ENCODE measurements at places on chromosomes 2 and 18.
A peak's percentile ranks its signal among the peaks of the same experiment; 100 is the strongest.

DNA sequence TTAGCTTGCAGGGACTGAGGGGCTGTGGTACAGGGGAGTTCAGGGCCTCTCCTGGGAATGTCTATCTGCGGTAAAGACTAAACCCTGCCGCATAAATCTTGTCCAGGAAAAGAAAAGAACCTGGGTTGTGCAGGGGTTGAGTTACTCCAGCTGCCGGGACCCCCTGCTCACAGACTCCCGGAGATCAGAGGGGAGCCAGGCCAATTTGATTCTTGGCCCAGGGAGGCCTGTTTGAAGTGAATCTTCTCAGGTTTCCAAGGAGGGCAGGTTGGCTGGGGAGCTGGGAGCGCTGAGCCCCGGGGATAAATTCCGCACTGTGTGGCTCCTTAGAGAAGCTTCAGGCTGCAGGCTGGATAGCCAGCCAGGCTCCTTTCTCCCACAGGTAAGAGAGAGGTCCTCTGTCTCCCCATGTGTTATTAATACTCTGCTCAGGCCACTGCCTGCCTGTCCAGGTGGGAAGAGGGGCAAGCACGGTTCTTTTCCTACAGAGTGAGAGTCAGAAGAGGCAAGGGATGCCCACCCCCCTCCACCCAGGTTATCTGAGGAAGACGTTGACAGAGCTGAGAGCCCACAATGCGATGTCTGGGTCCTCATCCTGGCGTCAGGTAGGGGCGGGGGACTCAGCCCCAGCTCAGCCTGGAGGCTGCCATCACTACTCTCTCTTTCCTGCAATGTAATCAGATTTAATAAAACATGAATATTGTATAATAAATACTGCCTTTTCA lies 82.7 kb downstream of the LONRF2 start:
- DNase-seq: no peak

GRCh38 chr2:28239207-28239606 lies 153.5 kb upstream of the FOSL2 start:
- DNase-seq: no peak

DNA sequence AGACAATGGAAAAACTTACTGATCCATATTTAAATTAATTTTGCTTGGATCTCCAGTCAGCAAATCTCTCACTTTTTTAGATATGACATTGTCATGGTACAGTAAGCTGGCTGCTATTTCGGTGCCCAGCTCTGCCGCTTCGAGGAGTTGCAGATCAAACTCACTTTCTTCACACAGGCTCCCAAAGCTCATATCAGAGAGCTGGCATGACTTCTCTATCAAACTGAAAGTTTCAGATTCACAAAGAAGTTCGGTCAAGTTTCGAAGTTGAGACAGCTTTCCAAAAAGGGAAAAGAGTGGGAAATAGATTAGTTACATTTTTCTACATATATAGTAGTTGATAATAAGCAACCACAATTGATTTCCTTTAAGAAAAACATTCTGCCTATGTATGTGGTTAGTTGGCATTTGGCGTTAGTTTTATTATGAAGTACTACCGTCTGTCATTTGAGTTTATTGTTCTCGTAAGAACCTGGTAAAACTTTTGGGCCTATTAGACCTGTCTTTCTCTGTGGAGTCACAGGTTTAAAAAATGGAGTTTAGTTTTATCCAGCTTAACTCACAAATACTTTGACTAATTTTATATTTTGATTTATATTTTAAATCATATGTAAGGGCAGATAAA lies 118.8 kb downstream of the ABCA12 start:
- no peak for DNase-seq

GRCh38 chr2:54610700-54611099 lies 112.8 kb upstream of the EML6 start:
- no peak for DNase-seq

DNA sequence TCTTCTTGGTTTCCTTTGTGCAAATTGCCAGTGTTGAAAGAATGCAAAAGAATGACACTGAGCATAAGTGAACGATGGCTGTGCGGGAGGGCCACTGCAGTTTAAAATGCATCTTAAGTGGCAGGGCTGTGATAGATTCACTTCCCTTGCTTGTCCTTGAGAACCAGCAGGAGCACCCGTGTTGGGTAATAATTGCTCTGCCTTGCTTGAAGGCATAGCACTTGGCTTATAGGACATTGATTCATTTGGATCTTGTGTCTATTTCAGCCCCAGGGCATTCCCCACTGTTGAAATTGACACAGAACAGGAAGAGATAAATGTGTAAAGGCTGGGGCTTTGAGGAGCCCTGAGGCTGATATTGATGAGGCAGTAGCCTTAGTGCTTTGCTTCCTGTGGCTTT lies 1003.7 kb upstream of the GYPC start:
- no peak for DNase-seq

DNA sequence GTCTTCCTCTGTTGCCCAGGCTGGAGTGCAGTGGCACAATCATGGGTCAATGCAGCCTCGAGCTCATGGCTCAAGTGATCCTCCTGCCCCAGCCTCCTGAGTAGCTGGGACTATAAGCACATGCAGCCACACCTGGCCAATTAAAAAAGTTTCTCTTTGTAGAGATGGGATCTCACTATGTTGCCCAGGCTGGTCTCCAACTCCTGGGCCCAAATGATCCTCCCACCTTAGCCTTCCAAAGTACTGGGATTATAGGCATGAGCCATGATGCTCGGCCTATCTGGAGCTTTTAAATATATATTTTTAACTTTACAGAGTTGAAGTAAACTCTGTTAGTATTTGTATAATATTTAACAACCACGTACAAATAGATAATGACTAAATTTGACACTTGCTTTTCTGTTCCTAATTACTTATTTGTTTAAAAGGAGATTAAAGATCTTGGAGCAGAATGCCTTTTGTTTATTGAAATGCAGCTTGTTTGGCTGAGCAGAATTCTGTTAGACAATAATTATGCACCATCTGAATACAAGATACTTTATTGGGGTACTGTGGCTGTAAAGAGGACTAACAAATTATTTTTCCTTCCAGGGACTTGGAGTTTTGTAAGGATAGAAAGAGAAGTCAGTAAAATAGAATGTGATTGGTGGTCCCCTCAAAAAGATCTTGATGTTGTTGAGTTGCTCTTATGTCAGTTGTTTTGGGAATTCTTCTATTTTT lies 175.0 kb downstream of the FMNL2 start:
- DNase-seq: no peak

- no peak for DNase-seq
Measured at GRCh38 chr18:14093307-14093915, 38.8 kb downstream of the ZNF519 start.

DNA sequence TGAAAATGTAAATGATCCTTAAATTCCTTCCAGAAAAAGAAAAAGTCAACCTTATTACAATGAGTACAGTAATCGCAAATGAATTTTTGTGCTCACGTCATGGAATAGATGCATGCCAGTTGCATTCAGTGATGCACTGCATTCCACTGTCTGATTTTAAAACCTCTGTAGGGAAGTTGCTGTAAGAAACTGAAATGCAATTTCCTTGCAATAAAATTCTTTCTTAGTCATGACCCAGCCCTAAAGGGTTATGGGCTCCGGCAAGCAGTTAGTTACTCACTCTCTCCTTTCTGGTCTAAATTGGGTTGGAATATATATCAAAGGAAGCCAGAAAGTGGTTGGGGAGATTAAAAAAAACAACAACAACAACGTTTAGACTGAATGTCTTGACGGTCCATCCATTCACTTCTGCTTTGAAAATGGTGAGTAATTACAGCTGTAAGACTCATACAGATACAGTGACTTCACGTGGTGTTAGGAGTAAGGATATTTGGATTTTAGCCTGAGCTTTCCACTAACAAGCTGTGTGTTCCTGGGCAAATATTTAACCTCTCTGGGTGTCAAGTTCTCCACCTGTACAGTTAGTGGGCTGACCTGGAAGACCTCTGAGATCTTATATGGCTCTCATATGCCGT lies 8.6 kb upstream of the RND3 start:
- no peak for DNase-seq

DNA sequence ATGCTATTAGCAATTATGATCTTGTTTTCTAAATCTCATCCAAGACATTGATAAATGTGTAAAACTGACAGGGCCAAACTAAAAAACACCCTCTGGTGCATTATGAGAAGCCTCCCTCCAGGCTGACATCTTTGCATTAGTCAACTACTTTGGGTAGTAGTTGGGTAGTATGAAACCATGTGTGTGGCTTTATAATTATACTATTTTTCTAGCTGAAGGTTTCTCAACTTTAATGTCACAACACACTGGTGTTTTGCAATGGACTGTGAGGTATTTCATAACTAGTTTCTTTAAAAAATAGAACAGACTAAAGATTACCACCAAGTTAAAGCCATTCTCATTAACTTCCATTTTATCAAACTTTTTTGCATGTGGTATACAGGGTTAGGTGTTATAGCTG lies 73.1 kb upstream of the RBMS1 start:
- no peak for DNase-seq

GRCh38 chr2:49111456-49111855 lies 42.9 kb downstream of the FSHR start:
- DNase-seq: no peak

- no peak for DNase-seq
Measured at GRCh38 chr2:36058953-36059352, 296.6 kb upstream of the CRIM1 start.

DNA sequence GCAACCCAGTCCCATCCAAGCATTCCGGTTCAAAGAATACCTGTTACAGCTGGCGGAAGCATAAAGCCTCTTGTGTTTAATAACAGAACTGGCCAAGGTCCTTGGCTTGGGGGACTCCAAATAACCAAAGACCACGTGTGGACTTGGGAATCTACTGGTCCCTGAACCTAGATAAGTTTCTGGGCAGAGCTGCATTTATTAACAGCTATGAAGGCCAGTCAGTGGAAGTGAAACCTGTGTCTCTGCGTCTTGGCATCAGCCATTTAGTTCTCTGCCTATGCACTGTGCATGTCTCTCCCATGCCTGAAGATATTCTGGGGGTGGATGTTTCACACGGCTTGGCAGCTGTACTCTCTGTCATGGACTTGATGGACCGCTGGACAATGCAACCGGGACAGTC lies 137.7 kb downstream of the CCBE1 start:
- DNase-seq: no peak

GRCh38 chr2:37614061-37614738 lies 57.2 kb downstream of the CDC42EP3 start:
- DNase-seq: peak; percentile 22

DNA sequence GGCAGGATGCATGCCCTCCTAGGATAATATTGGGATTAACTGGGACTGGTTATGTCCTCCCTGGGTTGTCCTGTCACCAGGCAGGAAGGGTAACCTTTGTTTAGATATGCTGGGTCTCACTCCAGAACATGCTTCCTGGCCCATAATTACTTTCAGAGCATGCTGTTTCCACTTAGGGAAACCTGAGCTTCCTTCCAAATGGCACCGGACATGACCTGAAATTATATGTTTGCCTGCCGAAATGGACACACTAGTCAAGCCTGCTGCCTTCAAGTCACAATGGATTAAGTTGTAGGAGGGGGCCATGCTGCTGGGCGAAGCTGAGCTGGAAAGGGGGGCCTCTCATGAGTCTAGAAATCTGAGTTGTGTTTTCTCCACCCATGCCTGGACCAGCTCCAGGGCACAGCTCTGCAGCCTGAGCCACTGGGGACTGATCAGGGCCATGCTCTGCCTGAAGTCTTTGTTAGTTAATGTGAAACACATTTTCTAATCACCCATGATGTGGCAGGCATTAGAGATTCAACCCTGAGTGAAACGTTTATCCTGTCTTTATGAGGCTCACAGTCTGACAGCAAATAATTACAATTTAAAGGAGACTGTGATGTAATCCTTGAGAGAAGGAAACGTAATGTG lies 273.3 kb downstream of the TNS1 start:
- no peak for DNase-seq

Measured in GOT3 (cell line).